Hematopoietic multipotent progenitor cell (in vitro differentiated cells): ENCODE measurements at places on chromosomes 1 and 21. TPM values are rescaled to one million over a fixed set of nuclear protein-coding genes. Genes with fewer than 3 reads are reported as not detected.

DNA sequence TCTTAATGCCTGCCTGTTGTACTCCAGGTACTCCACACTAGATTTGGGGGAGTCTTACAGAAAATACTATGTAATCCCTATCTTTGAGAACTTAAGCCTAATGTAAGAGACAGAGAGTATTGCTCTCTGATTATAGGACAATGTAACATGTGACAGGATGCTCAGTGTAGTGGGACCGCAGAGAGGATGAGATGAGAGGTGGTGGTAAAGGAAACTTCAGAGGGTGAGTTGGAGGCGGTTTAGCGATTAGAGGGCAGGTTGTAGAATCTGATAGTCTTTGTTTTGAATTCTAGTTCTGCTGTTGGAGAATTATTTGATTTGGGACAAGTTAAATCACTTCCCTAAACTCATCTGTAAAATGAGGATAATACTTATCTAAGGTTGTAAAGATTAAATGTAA lies 5.4 kb downstream of the SOAT1 start:
- DNase-seq, result no peak

- DNase-seq, result no peak
These were observed 103.9 kb downstream of the TGFBR3 start for GRCh38 chr1:91781901-91782622.

GRCh38 chr1:97160818-97161217 lies 439.2 kb downstream of the PTBP2 start:
- DNase-seq, result peak; percentile 30

DNA sequence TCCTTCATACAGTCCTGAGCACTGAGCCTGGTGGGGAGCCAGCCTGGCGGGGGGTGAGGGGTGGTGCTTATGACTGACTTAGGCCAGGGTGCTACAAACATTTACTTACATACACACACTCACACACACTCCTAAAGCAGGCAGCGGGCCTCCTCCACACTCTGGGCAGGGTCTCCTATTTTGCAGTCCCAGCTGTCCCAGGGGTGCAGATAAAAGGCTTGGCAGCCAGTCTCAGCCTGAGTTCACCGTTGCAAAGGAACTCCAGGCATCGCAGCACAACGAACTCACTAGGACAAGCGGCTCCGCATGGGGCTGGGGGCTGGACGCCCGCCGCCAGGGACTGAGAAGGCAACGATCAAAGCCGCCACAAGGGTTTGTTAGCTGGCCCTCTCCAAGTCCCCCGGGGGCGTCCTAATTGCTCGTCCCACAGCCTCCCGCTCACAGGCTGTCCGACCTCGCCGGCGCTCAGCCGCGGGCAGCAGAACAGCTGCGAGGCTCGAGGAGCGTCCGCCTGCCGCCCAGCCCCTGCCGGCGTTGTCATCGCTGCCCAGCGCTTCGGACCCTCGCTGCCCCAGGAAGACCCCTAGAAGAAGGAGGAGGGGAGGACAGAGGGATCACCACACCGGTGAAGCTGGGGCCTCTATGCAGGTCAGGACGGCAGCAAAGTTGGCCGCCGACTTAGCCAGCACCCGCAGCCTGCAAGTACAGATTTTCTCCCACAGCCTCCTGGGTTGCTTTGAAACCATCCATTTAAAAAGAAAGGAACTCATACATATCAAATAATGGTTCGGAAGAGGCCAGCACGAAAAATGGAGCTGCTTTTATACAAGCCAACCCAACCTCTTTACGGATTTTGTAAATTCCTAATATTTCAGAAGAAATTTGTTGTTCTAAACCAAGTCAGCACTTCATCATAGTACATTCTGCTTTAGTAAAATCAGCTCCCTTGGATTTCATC lies 6.2 kb downstream of the BARHL2 start:
- DNase-seq, result no peak

DNA sequence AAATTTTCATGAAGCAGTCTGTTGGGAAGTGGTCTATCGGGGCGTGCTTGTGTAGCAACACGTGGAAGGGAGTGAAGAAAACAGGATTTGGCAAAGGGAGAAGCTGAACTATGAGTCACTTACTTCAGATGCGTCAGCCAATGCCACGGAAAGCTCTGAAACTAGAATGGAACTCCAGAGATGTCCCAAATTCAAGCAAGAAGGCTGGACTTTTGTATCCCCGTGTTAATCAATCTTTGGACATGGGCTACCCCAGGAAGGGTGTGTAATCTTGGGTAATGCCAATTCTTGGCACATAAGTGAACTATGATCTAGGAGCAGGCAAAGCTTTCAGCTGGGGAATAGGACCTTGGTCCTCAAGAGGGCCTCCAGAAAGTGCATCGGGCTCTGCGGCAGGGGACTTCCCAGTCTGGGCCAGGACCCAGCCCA lies 102.6 kb downstream of the ADSS2 start:
- DNase-seq, result no peak

GRCh38 chr1:178908358-178908757 lies 37.5 kb upstream of the ANGPTL1 start:
- no peak for DNase-seq

GRCh38 chr1:41751804-41752513 lies 166.8 kb downstream of the HIVEP3 start:
- DNase-seq, result no peak

DNA sequence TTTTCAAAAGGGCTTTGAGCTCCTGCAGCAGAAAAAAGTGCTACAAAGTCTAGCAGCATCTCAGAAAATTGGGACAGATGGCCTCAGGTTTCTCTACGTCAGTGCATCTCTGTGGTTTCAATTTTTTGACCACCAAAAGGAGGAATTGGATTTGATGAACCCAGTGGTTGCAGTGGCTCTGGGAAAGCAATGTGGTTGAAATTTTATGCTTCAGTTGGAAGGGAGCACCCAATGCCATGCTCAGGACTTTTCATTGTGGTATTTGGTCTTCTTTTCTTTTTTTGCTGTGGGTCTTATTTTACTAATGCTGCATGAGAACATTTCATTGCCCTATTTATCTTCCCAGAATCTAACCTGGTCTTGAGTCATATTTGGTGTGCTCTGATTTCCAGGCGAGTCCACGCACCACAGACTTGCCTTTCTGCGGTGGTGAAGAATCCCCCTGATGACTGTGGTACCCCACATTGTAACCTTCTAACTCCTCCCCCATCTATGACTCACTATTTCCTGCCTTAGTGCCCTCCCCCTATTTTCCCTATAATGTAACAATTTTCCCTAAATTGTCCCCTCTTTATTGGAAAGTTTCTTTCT lies 56.7 kb downstream of the S1PR1 start:
- DNase-seq, result no peak

GRCh38 chr21:32442566-32443318 lies 30.2 kb downstream of the EVA1C start:
- no peak for DNase-seq

GRCh38 chr1:13730291-13730690 lies 30.3 kb downstream of the PRDM2 start:
- DNase-seq, result no peak

Gene PGBD5
- under 0.01 TPM for total RNA-seq

Gene RWDD3
- total RNA-seq, result 7.3 TPM
